CD4-positive, CD25-positive, alpha-beta regulatory T cell (primary cell): ENCODE measurements at places on chromosomes 4 and X. TPM values are rescaled to one million over a fixed set of nuclear protein-coding genes. Genes with fewer than 3 reads are reported as not detected.
A peak's percentile ranks its signal among the peaks of the same experiment; 100 is the strongest.

GRCh38 chr4:105714932-105715331 lies 6.3 kb downstream of the GSTCD start:
- no peak for DNase-seq

DNA sequence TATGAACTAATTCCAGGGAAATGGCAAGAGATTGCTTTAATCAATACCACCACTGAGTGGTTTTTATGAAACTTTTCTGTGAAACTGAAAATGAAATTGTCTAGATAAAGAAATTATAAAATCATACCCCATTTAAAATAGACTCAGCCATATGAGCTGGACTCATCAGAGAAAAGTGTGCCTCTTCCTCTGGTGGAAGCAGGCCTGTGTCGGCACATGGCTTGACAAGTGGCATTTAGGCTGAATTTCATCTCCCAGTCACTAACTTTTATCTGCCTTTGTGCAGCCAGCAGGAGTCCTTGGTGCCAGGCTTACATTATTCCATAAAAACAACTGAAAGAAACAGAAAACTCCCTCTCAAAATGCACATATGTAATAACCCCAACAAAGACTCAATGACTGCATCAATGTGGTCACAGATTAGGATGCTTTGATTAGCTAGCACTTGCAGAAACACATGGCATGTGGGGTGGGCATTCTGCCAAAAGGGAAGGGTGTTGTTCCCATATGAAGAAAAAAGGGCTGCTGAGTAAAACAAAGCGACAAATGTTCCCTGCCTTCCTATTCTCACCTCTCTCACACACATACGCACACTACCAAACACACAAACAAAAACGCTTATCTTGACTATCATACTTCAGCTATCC lies 232.3 kb downstream of the PABPC4L start:
- no peak for DNase-seq

GRCh38 chr4:110540982-110541451 lies 65.1 kb downstream of the ENPEP start:
- no peak for DNase-seq

GRCh38 chr4:3199653-3200422 lies 49.1 kb upstream of the MSANTD1 start:
- DNase-seq = no peak

- no peak for DNase-seq
These were observed 67.0 kb downstream of the AASDH start for GRCh38 chr4:56320293-56320692.

GRCh38 chrX:76279007-76279406 lies 106.1 kb downstream of the PBDC1 start:
- peak; percentile 47 for DNase-seq

GRCh38 chrX:11143931-11144678 lies 33.0 kb downstream of the HCCS start:
- DNase-seq = peak; percentile 56

GRCh38 chrX:17629519-17629918 lies 107.8 kb upstream of the SCML1 start:
- DNase-seq = no peak

DNA sequence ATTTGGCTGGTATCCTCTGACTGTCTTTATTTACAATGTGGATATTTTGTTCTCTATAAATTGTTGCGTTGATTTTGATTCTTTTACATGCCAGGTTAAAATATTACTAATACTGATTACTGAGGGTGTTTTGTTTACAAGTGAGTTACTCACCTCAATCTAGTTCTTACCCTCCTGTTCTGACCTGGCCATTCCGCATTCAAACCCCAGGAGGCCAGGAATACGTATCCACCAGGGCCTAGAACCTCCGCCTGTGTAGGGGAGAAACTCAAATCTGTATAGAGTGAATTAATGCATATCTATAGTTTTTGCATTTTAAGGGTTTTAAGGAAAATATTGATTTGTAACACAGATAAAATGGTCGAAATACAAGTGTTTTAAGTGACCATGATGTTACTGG lies 2.6 kb upstream of the ZFP42 start:
- no peak for DNase-seq

GRCh38 chr4:140312100-140312499 lies 61.3 kb upstream of the SCOC start:
- DNase-seq = no peak

- no peak for DNase-seq
These were observed 203.2 kb upstream of the HHIP start for GRCh38 chr4:144442713-144443112.

DNA sequence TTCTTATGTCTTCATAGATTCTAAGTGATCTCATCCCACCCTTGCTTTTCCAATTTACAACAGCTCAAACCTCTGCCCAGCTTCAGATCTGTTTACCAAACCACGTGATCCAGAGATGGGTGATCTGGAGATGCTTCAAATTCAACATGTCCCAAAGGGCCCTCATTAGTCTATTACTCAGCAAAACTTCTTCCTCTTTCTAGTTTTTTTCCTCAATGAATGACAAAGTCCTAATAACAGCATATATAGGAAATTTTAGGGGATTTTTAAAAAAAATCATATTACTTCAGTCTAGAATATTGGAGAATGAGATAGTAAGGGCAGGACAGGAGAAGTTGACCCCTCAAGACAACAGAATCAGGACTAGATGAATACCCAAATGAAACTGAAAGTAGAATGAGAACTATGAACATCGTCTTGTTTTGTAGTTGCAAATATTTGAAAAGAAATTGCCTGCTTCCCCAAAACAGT lies 127.1 kb downstream of the CFAP299 start:
- peak; percentile 47 for DNase-seq

DNA sequence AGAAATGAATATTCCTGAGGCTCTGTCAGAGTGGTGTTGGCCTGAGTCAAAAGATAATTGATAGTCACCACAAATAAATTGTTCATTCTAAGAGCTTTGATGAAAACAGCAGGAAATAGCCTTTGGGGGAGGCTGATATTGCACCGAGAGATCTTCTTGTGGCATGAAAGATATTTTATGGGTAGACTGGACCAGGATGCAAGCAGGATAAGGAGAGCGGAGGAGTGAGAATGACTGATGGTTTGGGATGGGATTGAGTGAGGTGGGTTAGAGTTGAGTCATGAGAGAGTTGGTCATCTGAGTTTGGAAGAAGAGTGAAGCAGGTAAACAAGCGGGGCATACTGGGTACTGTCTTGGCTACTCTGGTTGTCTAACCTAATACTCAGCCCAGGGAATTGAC lies 88.7 kb downstream of the REPS2 start:
- no peak for DNase-seq

GRCh38 chrX:150482537-150483206 lies 85.7 kb upstream of the MTM1 start:
- DNase-seq = no peak

DNA sequence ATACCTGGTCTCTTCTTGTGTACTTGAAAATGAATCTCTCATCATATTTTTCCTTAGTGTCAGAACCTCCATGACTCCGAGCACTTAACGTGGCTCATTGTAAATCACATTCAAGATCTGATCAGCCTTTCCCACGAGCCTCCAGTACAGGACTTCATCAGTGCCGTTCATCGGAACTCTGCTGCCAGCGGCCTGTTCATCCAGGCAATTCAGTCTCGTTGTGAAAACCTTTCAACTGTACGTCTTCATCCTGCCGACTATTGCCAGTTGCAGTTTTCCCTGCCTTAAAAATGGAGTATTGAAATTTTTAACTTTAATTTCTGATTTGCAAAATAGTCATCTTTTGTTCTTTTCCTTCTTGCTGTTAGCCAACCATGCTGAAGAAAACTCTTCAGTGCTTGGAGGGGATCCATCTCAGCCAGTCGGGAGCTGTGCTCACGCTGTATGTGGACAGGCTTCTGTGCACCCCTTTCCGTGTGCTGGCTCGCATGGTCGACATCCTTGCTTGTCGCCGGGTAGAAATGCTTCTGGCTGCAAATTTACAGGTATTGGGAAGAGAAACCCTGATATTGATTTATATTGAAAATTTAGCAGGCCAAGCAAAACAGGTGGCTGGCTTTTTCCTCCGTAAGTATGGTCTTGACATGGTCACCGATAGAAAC lies 42.4 kb upstream of the MSANTD1 start:
- DNase-seq = no peak

DNA sequence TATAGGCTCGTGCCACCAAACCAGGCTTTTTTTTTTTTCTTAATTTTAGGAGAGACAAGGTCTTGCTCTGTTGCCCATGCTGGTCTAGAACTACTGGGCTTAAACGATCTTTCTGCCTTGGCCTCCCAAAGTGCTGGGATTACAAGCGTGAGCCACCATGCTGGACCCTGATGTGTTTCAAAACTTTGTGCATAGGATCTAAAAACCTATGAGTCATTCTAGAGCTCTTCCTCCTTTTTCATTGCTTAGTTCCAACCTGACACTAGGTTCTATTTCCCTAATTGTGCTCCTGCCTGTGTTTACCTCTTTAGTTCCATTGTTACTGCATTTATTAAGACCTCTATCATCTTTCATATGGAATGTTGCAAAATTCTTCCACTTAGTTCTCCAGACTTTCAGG lies 57.3 kb downstream of the HPGD start:
- DNase-seq = no peak

DNA sequence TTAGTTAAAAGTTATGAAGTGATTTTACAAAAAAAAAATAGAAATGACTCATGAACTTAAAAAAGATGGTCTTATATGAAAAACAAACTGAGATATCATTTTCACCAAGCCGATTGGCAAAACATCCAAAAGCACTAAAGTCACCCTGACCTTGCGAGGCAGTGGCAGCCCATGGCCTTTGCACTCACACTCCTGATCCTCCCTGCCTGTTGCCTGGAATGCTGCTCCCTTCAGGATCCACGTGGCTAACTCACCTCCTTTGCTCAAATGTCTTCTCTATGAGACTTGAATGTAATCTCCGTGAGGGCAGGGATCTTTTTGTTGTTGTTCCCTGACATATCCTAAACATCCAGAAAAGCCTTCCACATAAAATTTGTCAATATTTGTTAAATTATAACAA lies 106.4 kb downstream of the RAPGEF2 start:
- DNase-seq = no peak

DNA sequence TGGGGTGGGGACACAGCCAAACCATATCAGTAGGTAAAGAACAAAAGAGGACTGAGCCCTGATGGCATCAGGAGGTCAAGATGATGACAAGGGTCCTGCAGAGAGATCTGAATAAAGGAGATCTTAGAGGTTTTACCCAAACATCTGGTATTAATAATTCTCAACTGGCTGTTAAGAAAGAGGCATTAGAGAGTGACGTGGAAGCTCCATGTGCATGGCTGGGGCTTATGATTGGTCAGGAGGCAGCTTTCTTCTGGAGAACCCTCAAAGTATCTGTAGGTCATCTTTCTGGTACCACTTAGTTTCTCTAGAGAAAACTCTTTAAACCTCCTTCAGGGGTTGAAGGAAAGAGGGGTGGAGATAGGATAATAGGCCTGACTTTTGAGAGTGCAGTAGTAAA lies 18.7 kb downstream of the MGST2 start:
- no peak for DNase-seq

DNA sequence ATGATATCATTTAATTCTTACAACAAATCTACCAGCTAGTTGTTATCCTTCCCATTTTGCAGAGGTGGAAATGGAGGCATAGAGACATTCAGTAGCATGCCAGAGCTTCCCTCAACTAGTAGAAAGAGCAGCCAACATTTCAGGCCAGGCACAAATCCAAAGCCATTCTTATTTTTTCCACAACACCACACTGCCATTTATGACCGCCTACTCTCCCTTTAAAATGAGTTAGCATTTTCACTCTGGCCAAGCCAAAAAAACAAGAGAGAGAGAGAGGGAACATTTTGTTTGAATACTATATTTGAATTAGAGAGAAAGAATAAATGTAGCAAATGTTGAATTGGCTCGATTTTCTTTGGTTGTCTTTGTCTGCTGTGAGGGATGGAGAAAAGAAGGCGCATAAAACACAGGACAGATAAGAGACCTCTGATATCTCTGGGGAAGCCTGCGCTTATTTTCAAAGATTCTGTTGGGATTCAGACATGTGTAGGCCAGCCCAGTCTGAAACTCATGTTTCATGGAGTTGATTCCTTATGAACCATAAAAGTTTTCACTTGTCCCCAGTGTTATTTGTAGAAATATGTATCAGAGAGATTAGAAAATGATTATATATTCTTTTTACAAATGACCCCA lies 265.7 kb downstream of the RAB28 start:
- DNase-seq = no peak

ART3 gene
- polyA plus RNA-seq = not detected

ZNF718 gene
- polyA plus RNA-seq = 2.3 TPM

FAM9B gene
- polyA plus RNA-seq = not detected

MTMR8 gene
- 5.6 TPM for polyA plus RNA-seq

DRD5 gene
- not detected for polyA plus RNA-seq

SLC9B1 gene
- polyA plus RNA-seq = 2.6 TPM

SPACA5 gene
- polyA plus RNA-seq = not detected

HSD17B13 gene
- 0.09 TPM for polyA plus RNA-seq

RHOH gene
- polyA plus RNA-seq = 479 TPM

SPANXA1 gene
- polyA plus RNA-seq = not detected

ASB12 gene
- polyA plus RNA-seq = 0.27 TPM
